Posterior cingulate gyrus (tissue), 11 donors: ENCODE measurements at places on chromosomes 3 and 15.

GRCh38 chr3:69082361-69082760, 2.2 kb upstream of the UBA3 start:
- no peak for DNase-seq

DNA sequence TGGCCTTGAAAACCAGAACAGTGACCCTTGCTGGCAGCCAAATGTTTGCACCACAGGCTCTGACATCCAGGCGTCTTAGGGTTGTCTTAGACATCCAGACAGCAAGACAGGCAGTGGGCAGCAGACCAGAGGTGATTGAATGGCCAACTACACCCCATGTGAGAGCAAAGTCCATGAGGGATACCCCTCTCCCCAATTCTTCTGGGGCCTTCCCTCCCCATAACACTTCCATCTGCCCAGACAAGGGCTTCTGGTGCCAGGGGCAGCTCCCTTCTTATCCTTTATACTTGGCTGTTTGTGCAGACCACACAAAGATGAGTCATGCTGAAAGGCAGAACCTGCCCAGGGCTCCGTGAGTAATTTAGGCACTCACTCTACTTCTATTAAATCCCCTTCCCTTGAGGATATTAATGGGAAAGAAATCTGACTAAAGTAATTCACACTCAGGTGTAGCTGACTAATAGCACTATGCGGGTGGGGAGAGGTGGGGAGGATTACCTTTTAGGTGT, 257.9 kb downstream of the UACA start:
- DNase-seq: no peak

GRCh38 chr3:141372656-141373055, 4.4 kb downstream of the ZBTB38 start:
- DNase-seq: no peak

- no peak for DNase-seq
Observed at GRCh38 chr3:132544130-132544529, 52.9 kb upstream of the ACKR4 start.

- DNase-seq: no peak
Observed at GRCh38 chr15:56339594-56339993, 25.6 kb upstream of the TEX9 start.

DNA sequence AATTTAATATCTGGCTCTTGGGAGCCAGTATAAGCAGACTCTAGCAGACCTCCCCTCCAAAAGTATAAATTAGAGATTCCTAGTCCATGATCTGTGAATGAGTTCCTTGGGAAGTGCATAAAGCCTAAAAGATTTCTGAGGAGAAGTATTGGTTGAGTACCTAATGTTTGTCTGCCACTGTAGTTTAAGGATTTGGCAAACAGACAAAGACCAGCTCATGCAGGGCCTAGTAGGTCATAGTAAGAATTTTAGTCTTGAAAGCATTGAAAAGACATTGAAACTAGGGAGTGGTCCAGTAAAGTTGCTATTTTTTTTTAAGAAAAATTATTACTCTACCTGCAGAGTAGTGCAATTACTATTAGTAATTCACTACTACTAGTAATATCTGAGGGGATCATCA, 67.5 kb downstream of the SPRED1 start:
- no peak for DNase-seq

- no peak for DNase-seq
Observed at GRCh38 chr3:70919091-70919490, 606.7 kb upstream of the MDFIC2 start.

DNA sequence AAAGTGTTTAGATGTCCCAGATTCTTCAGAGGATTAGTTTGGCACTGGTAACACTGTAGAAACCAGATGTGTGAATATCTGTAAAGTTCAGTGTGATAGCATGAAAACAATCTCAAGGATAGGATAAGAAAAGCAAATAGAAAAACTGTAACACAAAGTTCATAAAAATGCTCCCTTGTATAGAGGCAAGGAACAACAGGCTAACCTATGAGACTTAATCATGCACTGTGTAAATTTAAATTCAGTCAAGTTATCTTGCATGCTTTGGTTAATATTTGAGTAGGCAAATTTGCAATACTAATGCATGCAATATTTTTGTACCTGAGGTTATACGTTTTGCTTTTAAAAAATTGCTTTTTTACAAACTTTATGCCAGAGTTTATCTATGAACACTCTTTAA, 144.4 kb downstream of the USP13 start:
- no peak for DNase-seq

DNA sequence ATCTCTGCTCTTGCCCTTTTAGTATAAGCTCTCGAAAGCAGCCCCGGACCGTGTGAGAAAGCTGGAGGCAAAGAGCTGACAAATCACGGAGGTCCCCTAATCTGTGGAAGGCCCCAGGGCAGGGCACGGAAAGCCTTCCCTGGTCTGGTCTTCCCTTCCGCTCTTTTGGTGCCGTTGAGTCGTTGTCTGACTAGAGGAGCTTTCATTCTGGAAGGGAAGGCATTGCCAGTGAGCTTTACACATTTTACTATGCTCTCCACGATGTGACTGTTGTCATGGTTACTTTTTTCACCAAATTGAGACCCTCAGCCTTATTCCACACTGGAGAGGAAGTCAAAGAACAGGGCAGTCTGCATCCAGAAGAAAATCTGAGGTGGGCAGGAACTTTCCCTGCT, 71.7 kb downstream of the CYP19A1 start:
- peak; percentile 68 for DNase-seq

DNA sequence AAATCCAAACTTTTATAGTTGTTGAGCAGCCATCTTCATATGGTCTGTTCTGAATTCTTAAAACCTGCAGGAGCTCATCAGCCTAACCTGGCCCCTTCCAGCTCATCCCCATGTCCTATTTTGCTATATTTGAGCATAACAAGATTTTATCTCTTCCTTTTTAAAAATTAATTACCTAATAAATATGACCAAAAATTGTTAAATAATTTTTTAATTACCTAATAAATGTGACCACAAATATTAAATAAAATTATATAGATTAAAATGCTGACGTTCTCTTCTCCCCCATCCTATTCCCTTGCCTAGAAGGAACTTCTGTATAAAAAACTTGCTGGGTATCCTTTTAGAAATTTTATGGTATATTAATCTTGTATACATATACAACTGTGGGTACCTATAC, 43.7 kb downstream of the OXNAD1 start:
- DNase-seq: no peak

GRCh38 chr3:16668776-16669545, 63.7 kb upstream of the DAZL start:
- no peak for DNase-seq

- DNase-seq: no peak
Observed at GRCh38 chr3:157751386-157751785, 248.2 kb upstream of the VEPH1 start.

DNA sequence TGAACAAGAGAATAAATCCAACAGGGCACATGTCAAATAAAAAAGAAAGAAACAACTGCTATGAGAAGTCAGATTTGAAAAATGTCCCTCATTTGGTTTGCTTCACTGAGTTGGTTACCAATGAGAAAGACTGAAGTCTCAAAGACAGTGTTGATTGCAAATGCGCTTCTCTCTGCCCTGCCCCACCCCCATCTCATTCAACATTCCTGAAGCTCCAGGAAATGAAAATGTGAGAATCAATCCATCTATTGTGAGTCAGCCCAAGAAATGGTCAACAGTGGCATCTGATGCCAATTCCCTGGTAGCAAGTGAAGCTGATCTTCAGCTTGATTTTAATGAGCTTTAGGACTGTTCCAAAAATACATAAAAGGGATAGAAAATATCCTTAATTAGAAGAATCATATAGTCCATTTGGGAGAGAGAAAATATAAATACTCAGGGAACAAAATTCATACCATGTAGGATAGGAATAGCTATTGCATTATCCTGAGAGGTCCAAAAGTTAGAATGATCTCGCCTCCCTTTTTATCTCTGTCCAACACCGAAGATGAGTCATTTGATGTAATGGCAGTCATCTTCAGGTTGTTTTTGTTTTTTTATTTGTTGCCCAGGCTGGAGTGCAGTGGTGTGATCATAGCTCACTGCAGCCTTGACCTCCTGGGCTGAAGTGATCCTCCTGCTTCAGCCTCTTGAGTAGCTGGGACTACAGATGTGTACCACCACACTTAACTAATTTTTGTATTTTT, 200.3 kb upstream of the UMPS start:
- no peak for DNase-seq

DNA sequence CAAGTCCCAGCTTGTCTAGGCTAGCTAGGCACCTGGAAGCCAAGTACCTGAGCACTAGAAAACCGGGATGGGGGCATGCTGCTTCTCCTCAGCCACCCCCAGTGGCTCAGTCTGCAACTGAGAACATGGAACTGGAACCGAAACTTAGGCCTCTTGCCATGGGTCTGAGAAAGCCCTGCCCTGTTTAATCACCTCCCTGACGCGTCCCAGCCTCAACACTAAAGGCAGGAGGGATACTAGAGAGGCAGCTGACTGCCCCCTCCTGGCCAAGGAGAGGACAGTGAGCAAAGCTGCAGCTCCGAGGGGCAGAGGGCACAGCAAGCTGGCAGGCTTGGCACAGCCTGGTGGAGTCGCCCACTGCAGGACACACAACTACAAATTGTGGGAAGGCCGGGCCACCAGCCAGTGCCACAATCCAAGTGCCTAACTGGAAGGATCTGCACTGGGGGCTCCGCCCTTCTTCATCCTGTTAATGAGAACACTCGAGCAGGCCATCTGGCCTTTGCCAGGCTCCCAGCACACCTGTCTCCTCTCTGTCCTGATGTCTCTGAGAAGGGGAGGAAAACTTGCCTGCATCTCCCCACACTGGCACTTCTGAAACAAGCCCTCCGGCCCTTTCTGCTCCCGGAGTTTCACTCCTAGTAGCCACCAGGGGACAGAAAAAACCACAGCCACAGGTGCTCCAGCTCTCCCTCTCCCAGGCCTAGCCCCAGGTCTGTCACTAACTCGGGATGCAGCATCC, 53.7 kb downstream of the BDH1 start:
- peak; percentile 65 for DNase-seq

DNA sequence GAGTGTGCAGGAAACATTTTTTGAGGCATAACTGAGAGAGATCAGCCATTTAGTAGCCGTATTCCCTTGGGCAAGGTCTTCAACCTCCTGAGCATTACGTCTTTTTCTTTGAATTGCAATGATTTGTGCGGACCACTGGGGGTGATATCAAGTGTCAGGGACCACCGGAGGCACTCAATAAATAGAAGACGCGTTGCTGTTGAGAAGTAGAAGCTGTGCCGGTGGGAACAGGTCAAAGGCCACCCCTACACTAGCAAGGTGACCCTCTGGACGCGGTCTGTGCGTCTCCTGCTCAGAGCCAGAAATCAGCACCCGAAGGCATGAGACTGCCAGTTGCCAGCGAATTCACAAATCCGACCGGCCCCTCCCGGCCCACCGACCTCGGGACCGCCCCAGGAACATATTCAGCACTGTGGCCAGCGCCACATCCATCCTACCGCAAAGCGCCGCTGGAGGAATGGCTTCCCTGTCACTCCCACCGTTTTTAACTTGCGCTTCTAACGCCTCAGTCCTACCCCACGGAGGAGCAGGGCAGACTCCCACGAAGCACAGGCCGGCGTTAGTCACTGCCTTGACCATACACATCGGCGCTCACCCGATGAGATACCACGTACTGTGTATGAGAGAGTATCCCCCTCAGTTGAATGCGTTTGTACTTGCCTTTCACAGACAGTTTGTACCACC, 1.4 kb upstream of the GHSR start:
- no peak for DNase-seq

DNA sequence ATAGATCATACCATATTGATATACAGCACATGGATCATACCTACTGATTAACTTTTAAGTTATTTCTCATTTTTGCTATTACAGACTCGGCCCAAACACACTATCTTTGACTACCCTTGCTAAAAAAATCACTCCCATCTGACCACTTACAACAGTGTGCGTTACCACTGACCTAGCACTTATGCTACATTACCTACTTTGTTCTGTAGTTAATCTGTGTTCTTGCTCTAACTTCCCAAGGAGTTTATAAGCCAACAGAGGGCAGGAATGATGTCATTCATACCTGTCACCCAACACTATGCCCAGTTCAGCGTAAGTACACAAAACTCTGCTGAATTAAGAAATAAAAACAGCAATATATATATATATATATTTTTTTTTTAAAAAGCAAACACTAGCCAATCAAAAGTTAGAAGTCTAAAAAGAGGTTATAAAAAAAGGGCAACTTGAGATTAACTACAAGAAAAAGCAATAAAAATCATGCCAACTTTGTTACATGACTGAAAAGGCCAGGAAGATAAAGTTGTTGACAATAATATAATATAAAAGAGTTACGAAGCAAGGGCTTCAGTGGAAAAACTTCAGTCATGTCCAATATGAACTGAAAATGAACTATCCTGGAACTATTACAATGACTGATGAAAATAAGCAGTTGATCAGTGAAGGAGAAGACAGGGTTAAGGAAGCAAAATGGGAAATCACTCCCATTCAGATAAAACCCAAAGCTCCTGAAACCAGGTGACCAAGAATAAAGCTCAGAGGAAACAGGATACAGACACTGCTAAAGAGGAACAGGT, 33.6 kb downstream of the EDC3 start:
- DNase-seq: no peak

DNA sequence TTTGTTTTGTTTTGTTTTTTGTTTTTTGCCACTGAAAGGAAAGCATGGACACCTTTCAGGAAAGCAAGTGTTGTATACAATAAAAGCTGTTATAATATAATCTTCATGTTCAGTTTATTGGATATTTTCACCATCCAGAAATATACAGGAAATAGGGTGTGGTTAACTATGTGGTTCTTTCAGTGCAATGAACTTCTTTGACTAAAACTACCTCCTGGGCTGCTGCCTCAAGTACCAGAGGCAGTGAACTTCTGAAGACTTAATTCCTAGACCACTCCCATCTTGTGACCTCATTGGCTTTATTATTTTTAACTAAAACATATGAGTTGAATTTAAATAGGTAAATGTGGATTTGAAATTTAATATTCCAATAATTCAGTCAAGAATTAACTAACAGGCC, 27.1 kb upstream of the TBL1XR1 start:
- no peak for DNase-seq

DNA sequence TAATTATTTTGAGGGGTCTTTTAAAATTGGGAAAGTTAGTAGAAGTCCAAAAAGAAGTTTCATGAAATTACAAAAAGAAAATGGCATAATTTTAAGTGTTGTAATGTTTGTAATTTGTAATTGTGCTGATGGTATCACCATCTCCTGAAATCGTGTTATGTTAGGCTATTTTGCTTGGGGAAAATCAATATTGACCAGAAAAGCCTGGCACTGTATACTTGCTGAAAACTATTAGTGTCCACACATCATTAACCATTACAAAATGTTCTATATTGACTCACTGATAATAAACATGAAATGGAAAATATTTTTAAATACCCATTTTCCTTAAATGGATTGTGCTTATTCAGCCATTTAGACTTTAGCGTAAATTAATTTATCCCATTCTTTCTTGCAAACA, 40.3 kb upstream of the ZBED2 start:
- DNase-seq: no peak

DNA sequence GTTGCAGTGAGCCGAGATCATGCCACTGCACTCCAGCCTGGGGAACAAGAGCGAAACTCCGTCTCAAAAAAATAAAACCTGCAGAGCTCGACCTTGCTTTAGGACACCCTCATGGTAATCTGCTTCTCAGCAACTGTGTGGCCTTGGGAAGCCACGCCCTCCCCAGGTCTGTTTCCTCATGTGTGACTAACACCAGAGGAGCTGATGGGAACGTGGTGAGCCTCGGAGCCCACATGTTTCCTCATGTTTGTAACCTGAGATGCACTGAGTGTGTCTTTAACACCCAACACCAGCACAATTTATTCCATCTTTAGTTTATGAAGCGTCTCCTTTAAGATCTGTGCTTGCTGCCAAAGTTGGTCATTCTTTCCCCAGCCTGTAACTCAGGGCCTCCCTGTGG, 142.8 kb downstream of the OCA2 start:
- DNase-seq: no peak

- DNase-seq: no peak
Observed at GRCh38 chr3:160200353-160200752, 24.9 kb upstream of the C3orf80 start.

- no peak for DNase-seq
Observed at GRCh38 chr3:101065962-101066361, 72.7 kb upstream of the ABI3BP start.
